ENCODE measurements at places on chromosomes 13 and 19. TPM values are rescaled to one million over a fixed set of nuclear protein-coding genes. Genes with fewer than 3 reads are reported as not detected.

DNA sequence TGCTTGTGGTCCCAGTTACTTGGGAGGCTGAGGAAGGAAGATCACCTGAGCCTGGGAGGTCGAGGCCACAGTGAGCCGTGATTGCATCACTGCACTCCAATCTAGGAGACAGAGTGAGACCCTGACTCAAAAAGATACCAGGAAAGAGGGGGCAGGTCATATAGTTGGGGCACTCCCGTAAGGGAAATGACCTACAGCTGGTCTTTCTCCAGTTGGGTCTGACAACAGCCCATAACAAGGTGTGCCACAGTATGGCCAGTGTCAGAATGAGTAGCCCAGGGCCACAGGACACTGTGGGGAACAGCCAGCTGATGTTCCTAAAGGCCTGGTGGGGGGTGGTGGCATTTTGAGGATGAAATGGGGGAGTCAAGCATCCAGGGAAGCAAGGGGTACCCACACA lies 10.8 kb downstream of the DNMT1 start:
- no peak overlapping the region for H3K27ac ChIP-seq
- H3K4me1 ChIP-seq = no peaks in the 10 kb centered on the region
- H3K4me3 ChIP-seq = no peak overlapping the region
- no peak for DNase-seq

- no peaks in the 10 kb centered on the region for H3K27me3 ChIP-seq
- H3K4me3 ChIP-seq = no peak within 1 kb of the TSS
- H3K36me3 ChIP-seq = no peaks in the 10 kb centered on the region
- DNase-seq = peak; percentile 35
These were observed at the start of gene NOVA2 for GRCh38 chr19:45973553-45974338. Gene NOVA2 (minus strand): TSS chr19:45973865. CDS start chr19:45973351, 514 bp downstream.

ZNF790 gene
- total RNA-seq = 3.4 TPM

- no peaks in the 10 kb centered on the region for H3K27me3 ChIP-seq
- no peaks in the 10 kb centered on the region for H3K36me3 ChIP-seq
- no peak overlapping the region for H3K27ac ChIP-seq
- H3K4me3 ChIP-seq = no peak overlapping the region
- no peak for DNase-seq
These were observed 206.4 kb downstream of the NHLRC3 start for GRCh38 chr13:39244561-39245230.

DNA sequence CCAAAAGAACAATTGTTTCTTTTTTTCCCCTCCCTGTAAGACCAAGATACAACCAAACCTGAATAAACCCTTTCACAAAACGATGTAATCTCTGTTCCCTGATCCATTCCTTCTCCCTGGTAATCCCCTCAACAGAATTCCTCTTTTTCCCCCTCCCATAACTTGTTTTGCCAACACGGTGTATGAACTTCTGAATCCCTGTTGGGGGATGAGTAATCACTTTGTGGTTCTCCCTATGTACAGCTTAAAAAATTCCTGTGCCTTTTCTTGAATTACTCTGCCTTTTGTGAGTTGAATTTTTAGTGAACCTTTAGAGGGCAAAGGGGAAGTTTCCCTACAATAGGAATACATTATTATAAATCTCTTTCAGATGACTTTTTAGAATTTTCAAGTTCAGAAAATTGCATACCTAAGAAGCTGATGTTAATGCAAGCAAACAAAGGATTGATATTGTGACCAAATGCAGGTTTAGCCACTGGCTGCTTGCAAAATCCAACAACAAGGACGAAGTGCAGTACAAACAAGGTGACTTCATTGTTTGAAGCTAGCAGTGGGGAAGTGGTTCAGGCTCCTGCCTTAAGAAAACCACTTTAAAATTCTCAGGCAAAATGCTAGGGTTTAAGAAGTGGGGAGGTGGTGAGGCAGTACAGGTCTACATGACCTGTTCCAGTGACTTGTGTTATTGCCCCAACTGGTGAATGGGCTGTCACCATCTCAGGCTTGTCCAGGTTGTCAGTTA lies 15.0 kb upstream of the EPSTI1 start:
- H3K27ac ChIP-seq = no peak overlapping the region
- no peaks in the 10 kb centered on the region for H3K36me3 ChIP-seq

GRCh38 chr13:101049166-101049850 lies 367.0 kb downstream of the NALCN start:
- H3K4me3 ChIP-seq = no peak overlapping the region
- no peaks in the 10 kb centered on the region for H3K27me3 ChIP-seq
- no peak overlapping the region for H3K27ac ChIP-seq
- no peak for DNase-seq

ZNF560 gene
- not detected for total RNA-seq

KLF1 gene
- not detected for total RNA-seq

GRCh38 chr13:36377826-36378468 lies 31.8 kb upstream of the SPART start:
- no peaks in the 10 kb centered on the region for H3K27me3 ChIP-seq
- DNase-seq = no peak
- no peaks in the 10 kb centered on the region for H3K4me1 ChIP-seq
- no peak overlapping the region for H3K4me3 ChIP-seq
- H3K27ac ChIP-seq = no peak overlapping the region

DNA sequence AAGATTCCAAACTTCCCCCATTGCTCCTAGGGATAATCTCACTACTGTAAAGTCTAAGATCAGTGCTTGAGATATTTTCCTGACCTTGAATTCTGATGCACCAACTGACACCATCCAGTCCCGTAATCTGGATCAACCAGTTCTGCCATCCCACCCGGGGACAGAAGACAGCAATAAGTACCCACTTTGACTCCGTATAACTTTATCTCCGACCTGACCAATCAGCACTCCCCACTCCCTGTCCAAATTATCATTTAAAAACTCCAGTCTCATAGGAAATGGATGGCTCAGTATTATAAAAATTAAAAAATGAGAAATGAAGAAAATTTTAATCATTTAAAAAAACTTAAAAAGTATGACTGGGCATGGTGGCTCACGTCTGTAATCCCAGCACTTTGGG lies 61.4 kb upstream of the ABCC4 start:
- no peaks in the 10 kb centered on the region for H3K36me3 ChIP-seq
- no peak for DNase-seq
- no peak overlapping the region for H3K27ac ChIP-seq
- H3K4me1 ChIP-seq = no peaks in the 10 kb centered on the region
- H3K27me3 ChIP-seq = no peaks in the 10 kb centered on the region

COQ8B gene
- 15.4 TPM for total RNA-seq

CEACAM3 gene
- 0.61 TPM for total RNA-seq

GRCh38 chr19:29628661-29629385 lies 22.7 kb downstream of the POP4 start:
- no peaks in the 10 kb centered on the region for H3K27me3 ChIP-seq
- H3K4me3 ChIP-seq = no peak overlapping the region
- DNase-seq = no peak
- no peak overlapping the region for H3K27ac ChIP-seq
- peaks cover 10% of the 10 kb centered on the region for H3K4me1 ChIP-seq

NAPSA gene
- 2.8 TPM for total RNA-seq

GRCh38 chr13:103731959-103732358 lies 665.7 kb upstream of the SLC10A2 start:
- no peak overlapping the region for H3K4me3 ChIP-seq
- H3K27me3 ChIP-seq = no peaks in the 10 kb centered on the region
- DNase-seq = no peak

GRCh38 chr13:34719060-34719875 lies 222.8 kb upstream of the NBEA start:
- no peak overlapping the region for H3K27ac ChIP-seq
- no peak for DNase-seq
- no peak overlapping the region for H3K4me3 ChIP-seq
- H3K27me3 ChIP-seq = no peaks in the 10 kb centered on the region

DNA sequence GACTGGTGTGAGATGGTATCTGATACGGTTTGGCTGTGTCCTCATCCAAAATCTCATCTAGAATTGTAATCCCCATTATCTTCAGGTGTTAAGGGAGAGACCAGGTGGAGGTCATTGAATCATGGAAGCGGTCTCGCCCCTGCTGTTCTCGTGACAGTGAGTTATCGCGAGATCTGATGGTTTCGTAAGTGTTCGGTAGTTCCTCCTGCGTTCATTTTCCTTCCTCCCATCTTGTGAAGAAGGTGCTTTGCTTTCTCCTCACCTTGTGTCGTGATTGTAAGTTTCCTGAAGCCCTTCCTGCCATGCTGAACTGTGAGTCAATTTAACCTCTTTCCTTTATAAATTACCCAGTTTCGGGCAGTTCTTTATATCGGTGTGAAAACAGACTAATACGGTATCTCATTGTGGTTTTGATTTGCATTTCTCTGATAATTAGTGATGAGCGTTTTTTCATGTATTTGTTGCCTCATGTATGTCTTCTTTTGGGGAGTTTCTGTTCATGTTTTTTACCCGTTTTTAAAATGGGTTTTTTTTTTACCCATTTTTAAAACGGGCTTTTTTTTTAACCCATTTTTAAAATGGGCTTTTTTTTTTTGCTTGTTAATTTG lies 102.8 kb upstream of the SLC10A2 start:
- H3K4me1 ChIP-seq = no peaks in the 10 kb centered on the region
- DNase-seq = no peak
- no peak overlapping the region for H3K4me3 ChIP-seq
- no peak overlapping the region for H3K27ac ChIP-seq

DNA sequence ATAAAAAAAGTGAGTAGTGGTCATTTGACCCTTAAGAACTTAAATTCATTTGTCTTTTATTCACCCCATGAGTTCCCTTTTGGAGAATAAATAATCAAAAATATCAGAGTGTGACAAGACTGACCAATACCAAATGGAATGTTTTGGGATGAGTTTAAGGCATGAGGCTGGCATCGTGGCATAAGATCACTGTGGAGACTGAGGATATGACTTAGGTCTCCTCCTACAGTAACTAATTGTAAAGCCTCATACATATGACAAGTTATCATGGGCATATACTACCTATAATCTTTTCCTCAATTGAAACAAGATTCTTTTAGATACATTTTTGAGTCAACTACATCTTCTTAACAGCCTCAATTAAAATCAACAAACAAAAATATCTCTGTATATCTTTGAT lies 782.0 kb downstream of the SLITRK1 start:
- no peaks in the 10 kb centered on the region for H3K27me3 ChIP-seq
- no peak for DNase-seq
- H3K4me3 ChIP-seq = no peak overlapping the region
- no peaks in the 10 kb centered on the region for H3K36me3 ChIP-seq

- peaks cover 14% of the 10 kb centered on the region for H3K4me1 ChIP-seq
- H3K27ac ChIP-seq = no peak overlapping the region
- H3K36me3 ChIP-seq = no peaks in the 10 kb centered on the region
- no peaks in the 10 kb centered on the region for H3K27me3 ChIP-seq
- DNase-seq = no peak
- no peak overlapping the region for H3K4me3 ChIP-seq
These were observed 15.4 kb downstream of the FARP1 start for GRCh38 chr13:98158172-98158899.

GSX1 gene
- total RNA-seq = not detected

- peaks cover 7% of the 10 kb centered on the region for H3K4me1 ChIP-seq
- no peaks in the 10 kb centered on the region for H3K27me3 ChIP-seq
- DNase-seq = peak; percentile 39
- H3K27ac ChIP-seq = peak overlapping the region; percentile 67
- no peaks in the 10 kb centered on the region for H3K36me3 ChIP-seq
These were observed 31.5 kb downstream of the KLF5 start for GRCh38 chr13:73090116-73090822.

- H3K36me3 ChIP-seq = no peaks in the 10 kb centered on the region
- H3K27ac ChIP-seq = no peak overlapping the region
- no peak overlapping the region for H3K4me3 ChIP-seq
- DNase-seq = no peak
These were observed 395.9 kb downstream of the KCNRG start for GRCh38 chr13:50410921-50411746.

DNA sequence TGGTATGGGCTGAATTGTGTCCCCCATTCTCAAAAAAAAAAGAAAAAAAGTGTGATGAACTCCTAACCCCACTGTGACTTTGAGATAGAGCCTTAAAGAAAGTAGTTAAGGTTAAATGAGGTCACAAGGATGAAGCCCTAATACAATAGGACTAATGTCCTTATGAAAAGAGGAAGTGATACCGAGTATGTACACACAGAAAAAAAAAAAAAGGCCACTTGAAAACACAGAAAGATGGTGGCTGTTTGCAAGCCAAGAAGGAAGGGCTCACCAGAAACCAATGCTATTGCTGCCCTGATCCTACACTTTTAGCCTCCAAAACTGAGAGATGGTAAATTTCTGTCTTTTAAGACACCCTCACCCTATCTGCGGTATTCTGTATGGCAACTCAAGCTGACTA lies 955.6 kb downstream of the PCDH17 start:
- no peaks in the 10 kb centered on the region for H3K36me3 ChIP-seq
- no peaks in the 10 kb centered on the region for H3K27me3 ChIP-seq
- no peak overlapping the region for H3K4me3 ChIP-seq
- no peaks in the 10 kb centered on the region for H3K4me1 ChIP-seq
- no peak overlapping the region for H3K27ac ChIP-seq
- no peak for DNase-seq

DNA sequence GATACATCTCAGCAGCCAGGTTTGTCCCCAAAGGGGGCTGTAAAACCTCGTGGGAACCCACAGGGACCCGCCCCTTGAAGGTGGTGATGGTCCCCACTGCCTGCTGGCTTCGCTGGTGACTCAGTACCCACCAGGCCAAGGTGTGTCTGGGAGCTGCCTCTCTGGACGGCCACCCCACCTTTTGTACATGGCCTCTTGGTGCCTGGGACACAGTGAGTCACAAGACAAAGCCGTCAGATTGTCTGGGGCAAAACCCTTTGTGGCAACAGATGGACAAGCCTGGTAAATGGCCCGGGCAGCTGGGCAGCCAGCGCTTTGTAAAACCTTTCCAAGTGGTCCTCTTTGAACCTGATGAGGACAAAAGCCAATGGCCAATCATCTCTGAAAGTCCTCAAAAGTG lies 27.9 kb upstream of the KLF2 start:
- H3K4me3 ChIP-seq = no peak overlapping the region
- H3K27me3 ChIP-seq = no peaks in the 10 kb centered on the region
- H3K4me1 ChIP-seq = peaks cover 9% of the 10 kb centered on the region
- no peak for DNase-seq
- H3K27ac ChIP-seq = no peak overlapping the region
- no peaks in the 10 kb centered on the region for H3K36me3 ChIP-seq

TPT1 gene
- 2,995 TPM for total RNA-seq

DNA sequence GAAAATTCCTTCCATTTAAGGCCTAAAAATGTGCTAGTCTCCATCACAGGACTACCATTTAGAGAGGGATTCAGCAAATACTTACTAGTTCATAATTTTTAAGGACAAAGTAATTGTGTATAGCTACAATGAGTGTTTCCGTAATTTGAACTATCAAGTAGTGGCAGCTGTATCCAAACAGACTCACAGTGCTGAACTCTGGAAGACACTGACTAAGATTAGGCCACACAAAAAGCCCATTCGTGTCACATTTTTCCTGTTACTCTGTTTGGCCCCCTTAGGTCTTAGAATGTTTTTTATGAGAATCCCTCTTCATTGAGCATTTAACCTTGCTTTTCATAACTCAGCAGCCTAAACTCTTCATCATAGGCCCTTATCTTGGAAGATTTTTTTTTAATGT lies 731.2 kb upstream of the PCDH9 start:
- H3K27me3 ChIP-seq = no peaks in the 10 kb centered on the region
- H3K36me3 ChIP-seq = no peaks in the 10 kb centered on the region
- H3K4me1 ChIP-seq = no peaks in the 10 kb centered on the region
- no peak for DNase-seq
- no peak overlapping the region for H3K4me3 ChIP-seq

DCT gene
- 0.21 TPM for total RNA-seq

- DNase-seq = no peak
- no peaks in the 10 kb centered on the region for H3K36me3 ChIP-seq
- H3K27ac ChIP-seq = peak overlapping the region; percentile 45
- H3K4me1 ChIP-seq = peaks cover 44% of the 10 kb centered on the region
- H3K27me3 ChIP-seq = no peaks in the 10 kb centered on the region
These were observed 6.2 kb upstream of the WBP4 start for GRCh38 chr13:41054919-41055619.

- peak overlapping the region; percentile 56 for H3K4me3 ChIP-seq
- H3K36me3 ChIP-seq = peaks cover 15% of the 10 kb centered on the region
- H3K27ac ChIP-seq = peak overlapping the region; percentile 43
- no peak for DNase-seq
- H3K27me3 ChIP-seq = no peaks in the 10 kb centered on the region
These were observed 778 bp downstream of the ZNF230 start for GRCh38 chr19:44003461-44004009.

All from pancreas (tissue), 10 donors.